ENCODE measurements at places on chromosomes 11 and 22. TPM values are rescaled to one million over a fixed set of nuclear protein-coding genes. Genes with fewer than 3 reads are reported as not detected.
A peak's percentile ranks its signal among the peaks of the same experiment; 100 is the strongest.

SRSF8 gene
- 22.1 TPM for polyA plus RNA-seq

GRCh38 chr22:36194971-36195370, 6.6 kb downstream of the APOL4 start:
- peak; percentile 68 for DNase-seq

DNA sequence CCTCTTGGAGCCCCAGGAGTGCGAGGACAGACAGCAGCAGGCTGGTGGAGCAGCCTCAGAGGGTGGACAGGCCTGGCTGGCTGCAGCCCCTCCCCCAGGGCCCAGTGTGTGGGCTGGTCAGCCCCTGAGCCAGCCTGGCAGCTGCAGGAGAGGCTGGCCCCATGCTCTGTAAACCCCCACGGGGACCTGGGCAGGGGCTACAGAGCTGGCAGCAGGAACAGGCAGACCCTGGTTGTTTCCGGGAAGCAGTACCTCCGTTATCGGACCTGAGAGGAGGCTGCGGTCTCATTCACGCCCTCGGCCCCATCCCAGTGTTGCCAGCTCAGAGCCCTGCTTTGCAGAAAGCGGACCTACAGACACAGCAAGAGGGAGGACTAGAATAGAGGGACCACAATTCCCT, 38.5 kb upstream of the COMT start:
- DNase-seq = no peak

DNA sequence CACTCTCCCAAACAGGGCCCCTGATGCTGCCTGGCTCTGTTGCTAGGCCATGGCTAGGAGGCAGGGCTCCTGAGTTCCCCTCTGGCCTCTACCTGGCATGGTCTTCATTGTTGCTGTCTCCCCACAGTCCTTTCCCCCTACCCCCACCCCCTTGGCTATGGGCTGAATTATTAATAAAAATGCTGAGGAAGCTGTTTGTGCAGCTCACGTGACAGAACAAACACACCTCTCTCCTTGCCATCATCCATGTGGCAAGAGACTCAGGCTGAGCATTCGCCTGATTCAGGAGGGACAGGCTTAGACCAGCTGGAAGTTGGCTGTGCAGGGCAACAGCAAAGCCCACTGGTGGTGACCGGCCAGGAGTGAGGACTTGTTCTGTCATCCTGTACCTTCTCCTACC, 4.2 kb upstream of the SYT7 start:
- no peak for DNase-seq

- DNase-seq = no peak
These were observed 31.3 kb upstream of the ADA2 start for GRCh38 chr22:17250380-17251082.

DNA sequence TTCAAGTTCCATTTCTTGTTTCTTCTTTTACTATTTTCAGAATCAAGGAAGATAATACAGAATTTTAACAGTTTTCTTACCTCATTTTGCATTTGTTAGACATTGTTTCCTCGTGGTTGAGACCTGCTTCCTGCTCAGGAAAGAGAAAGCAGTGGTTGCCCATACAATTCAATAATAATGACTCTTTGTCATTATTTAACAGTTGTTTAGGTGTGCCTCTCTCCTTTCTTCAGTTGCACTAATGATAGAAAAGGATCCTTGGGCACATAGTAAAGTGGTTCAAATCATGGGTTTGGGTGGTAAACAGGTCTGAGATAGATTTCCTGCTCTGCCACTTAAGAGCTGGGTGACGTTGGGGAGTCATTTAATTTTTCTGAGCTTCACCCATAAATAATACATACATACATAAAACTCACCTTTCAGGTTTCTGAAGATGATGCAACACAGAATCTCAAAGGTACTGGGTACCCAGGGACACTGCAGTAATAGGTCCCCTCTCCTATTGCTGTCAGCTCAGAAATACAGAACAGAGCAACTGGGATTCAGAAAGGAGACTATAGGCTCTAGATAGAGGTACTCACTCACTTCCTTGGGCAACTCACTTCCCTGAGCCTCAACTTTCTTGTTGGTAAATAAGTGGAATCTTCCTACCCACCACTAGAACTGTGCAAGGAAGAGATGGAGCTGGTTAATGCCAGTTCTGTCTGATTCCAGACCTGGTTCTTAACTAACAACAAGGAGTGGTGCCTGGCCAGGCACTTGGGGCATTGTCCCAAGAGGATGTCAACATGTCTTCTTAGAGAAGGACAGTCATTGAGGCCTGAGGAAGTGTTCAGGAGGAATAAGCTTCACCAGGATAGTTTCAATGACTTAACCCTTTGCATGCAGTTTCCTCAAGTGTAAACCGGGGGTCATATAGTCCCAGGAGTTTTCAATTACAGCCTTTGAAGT, 34.9 kb downstream of the CD44 start:
- no peak for DNase-seq

NXPE4 gene
- not detected for polyA plus RNA-seq

DNA sequence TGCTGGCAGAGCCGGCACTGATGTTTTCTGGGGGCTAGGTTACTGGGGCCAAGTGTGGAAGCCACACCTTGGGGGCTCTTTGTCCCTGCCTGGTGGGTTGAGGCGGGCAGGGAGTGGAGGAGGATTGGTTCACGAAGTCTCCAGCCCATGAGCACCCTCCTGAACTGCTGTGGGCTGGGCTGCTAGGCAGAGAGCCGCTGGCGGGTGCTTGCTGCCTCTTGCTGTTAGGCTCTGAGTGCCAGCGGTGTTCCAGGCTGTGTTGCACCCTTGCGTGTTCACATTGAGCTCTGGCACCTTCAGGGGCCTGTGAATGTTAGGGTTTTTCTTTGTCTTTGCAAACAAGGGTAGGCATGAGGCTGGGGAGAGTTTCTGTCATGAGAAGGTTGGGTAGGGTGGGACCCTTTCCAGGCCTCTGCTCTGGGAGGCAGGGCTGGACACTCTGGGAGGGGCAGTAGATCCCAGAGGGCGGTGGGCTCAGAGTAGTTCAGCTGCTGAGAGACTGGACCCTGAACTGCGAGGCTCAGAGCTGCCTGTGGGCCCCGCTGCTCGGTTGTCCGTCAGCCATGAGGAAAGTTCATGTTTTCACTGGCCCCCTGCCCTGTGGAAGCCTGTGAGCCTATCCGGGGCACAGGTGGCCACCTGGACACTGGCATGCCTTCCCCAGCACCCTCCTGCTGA, 24.0 kb upstream of the TMEM191C start:
- peak; percentile 24 for DNase-seq

MYRF gene
- 0.11 TPM for polyA plus RNA-seq

DNA sequence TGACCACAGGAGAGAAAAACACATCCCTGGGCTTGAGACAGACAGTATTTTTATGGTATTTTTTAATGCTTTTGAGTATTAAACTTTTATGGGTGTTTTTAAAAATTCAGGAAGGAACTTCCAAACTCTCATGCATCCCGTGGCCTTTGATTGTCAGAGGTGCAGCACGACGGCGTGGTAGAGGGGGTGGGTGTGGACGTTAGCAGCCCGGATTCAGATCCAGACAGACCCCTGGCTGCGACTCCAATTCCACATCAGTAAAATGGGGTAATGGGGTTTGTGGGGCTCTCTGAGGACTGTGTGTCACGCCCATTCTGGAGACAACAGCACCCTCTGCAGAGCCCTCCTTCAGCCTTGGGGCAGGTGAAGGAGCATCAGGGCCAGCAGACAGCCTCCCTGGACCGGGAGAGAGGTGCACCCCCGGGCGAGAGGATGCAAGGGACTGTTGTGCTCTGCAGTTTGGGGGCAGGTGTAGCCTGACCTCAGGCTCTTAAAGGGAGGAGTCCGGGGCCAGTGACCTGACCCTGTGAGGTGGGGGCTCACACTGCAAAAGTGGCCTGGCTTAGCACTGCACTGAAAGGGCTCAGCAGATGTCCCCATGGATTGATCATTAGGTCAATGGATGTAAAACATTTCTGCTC, 1024.3 kb downstream of the TBC1D22A start:
- no peak for DNase-seq

- no peak for DNase-seq
These were observed 208.0 kb downstream of the DSCAML1 start for GRCh38 chr11:117589063-117589462.

DNA sequence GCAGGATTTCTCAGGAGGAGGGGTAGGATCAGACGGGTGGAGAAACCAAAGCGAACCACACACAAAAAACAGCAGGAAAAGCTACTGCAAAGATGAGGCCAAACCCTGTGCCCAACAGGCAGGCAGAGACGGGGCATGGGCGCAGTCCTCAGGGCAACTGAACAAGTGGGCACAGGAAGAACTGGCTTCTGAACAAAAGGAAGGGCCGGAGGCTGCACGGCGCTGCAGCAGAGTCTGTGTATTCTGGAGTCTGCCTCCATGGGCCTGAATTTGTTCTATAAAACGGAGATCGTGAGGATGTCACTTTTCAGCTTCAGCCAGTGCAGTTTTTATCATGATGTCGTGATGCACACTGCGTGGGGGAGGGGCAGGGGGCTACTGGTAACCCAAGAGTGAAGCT, 1026.0 kb downstream of the TBC1D22A start:
- no peak for DNase-seq

NXPE1 gene
- polyA plus RNA-seq = not detected

GRCh38 chr11:63635762-63636465, 21.7 kb upstream of the PLAAT3 start:
- DNase-seq = no peak

DNA sequence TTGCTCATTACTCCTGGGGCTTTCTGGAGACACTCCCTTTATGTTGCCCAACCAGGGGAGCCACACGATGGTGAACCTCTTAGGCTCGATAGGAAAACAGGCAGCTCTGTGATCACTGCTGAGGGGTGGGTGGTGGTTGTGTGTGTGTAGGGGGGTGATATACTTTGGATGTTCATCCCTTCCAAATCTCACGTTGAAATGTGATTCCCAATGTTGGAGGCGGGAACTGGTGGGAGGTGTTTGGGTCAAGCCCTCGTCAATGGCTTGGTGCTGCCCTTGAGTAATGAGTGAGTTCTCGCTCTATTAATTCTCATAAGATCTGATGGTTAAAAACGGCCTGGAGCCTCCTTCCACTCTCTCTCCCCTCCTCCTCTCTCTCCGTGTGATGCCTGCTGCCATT, 204.0 kb upstream of the B3GAT1 start:
- no peak for DNase-seq

NCF4 gene
- 5.9 TPM for polyA plus RNA-seq

- no peak for DNase-seq
These were observed 231.9 kb upstream of the ISX start for GRCh38 chr22:34834059-34834458.

MRGPRX3 gene
- not detected for polyA plus RNA-seq
